ENCODE measurements at places on chromosomes 3 and 15.

DNA sequence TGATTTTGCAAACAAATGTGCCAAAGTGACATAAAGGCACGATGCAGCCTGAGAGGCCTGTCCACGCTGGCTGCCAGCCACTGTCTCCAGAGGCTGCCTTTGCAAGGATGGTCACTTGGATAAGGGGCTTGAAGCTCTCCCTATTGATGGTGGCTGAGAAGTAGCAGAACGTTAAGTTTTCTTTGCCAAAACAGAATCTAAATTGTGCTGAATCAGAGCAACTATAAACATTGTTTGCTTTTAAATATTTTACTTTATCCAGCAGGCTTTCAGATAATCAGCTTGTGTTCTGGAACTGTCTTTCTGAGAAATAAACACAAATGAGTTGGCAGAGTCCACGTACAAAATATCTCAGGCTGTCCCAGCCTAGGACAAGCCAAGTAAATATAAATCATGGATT is 23.8 kb upstream of the CNBP start:
- no peak for DNase-seq

- DNase-seq: peak; percentile 21
Measured at GRCh38 chr3:187616307-187616972, 53.8 kb downstream of the SST start.

GRCh38 chr15:68364660-68365035 is 67.3 kb downstream of the ITGA11 start:
- no peak for DNase-seq

GRCh38 chr3:141878326-141878725 is 1.9 kb downstream of the ATP1B3 start:
- no peak for DNase-seq

DNA sequence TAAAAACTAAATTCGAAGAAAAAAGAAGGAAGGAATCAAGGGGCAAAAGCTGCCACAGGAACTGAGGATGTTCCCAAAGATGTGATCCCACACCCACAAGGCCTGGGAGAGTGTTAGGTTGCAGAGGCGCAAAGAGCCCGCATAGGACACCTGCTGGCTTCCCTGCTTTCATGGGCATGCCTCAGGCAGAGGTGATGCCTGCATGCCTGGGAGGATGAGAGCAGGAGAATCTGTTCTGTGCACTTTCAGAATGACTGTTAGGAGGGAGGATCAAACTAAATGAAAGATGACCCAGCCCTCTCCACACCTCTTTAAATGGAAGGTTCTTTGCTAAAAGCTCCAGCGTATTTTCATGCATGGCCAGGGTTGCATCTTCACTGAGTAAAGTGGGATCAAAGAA is 162.4 kb downstream of the PLCL2 start:
- DNase-seq: no peak

- no peak for DNase-seq
Measured at GRCh38 chr3:20077068-20077467, 36.8 kb downstream of the KAT2B start.

DNA sequence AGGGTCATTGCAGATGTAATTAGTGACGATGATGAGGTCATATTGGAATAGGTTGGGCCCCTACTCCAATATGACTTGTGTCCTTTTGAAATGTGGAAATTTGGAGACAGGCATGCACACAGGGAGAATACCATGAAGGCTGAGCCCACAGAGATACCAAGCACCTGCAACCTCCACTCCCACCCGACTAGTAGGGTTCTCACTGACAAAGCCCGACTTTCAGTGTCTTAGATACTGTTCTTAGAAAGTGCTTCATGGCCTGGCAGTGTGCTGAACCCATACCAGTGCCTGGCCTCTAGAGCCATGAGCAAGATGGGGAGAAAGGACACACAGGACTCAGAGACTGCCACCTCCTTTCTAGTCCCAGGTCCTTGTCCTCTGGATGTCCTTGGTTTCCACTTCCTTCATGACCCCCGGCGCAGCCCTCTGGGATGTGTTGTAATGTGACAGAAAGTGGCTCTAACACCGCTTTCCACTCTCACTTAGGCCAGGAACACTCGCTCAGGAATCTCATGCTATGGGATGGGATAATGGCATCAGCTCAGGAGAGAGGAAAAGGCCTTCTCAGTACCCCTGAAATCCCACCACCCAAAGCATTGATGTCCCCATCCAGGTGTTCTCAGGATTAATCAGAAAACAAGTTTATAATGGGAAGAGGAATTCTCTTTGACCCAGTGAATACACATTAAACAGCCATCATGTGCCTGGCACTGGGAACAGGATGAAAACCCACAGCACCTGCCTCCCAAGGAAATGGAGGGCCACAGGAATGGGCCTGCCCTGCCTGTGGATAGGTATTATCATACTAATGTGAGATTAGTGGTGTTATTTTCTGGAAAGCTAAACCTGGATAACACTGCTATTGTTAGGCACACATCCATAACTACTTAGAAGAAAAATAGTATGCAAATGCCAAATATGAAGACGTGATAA is 59.9 kb downstream of the RPL39L start:
- DNase-seq: no peak

GRCh38 chr3:29936054-29936453 is 655.2 kb downstream of the RBMS3 start:
- DNase-seq: no peak

- DNase-seq: no peak
Measured at GRCh38 chr3:189195302-189195701, 23.5 kb downstream of the TPRG1 start.

DNA sequence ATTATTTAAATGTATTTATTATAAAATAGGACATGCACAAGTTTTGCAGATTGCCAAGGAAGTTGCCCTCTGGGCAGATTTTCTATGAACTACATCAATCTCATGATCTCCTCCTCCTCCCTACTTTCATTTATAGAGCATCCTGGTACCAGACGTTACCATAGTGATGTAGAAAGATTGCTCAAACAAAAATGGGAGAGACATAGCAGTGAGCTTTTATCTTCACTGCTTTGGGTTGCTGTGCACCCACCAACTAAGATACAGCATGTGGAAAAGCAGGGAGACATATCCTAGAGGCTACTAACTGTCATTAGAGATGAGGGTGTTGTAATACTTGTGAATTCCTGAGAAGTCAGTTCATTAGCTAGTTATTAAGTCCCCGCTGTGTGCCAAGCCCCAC is 137.5 kb upstream of the BFSP2 start:
- DNase-seq: no peak

GRCh38 chr3:46998121-46998851 is 18.8 kb downstream of the NBEAL2 start:
- peak; percentile 72 for DNase-seq

GRCh38 chr3:81470524-81471278 is 290.7 kb downstream of the GBE1 start:
- no peak for DNase-seq

DNA sequence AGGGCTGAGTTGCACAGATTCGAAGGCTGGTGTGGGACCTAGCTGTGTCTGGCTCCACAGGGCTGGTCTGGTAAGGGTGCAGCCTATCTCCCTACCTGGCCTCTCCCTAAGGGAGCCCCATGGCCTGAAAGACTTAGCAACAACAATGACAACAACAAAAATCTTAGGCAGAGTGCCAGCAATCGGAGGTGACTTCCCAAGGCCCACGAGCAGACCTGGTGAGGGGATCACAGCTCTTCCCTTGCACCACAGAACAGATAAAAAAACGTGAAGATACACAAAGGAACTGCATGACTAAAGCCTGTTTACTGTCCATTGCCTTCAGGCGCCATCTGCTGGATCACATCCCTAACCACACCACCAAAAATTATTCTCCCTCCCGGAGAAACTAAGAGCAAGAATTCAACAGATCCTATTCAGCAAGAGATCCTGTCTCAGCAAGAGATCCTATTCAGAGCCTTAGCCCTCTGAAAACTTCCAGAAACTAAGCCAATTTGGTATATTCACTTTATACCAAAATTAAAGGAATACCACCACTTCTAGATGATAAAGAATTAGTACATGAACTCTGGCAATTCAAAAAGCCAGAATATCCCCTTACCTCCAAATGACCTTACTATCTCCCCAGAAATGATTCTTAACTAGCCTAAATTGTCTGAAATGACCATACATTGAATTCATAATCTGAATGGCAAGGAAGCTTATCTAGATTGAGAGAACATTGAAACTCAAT is 24.1 kb upstream of the OR5K4 start:
- DNase-seq: peak; percentile 26

- DNase-seq: no peak
Measured at GRCh38 chr15:60871731-60872130, 357.4 kb downstream of the RORA start.

Data from activated CD4-positive, alpha-beta T cell treated with anti-CD3 and anti-CD28 coated beads, Interleukin-2, amount 50 U/mL, for 4 hours (primary cell).